ENCODE measurements at places on chromosomes 3 and 15.

DNA sequence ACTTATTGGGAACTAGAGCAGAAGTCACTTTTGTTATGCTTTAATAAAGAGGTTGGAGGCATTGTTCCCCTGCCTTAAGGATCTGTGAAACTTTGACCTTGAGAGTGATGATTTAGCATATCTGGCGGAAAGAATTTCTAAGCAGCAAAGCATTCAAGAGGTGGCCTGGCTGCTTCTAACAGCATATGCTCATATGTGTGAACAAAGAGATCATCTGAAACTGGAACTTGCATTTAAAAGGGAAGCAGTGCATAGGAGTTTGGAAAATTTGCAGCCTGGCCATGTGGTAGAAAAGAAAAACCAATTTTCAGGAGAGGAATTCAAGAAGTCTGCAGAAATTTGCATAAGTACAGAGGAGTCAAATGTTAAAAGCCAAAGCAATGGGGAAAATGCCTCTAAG is 56.4 kb upstream of the GOLIM4 start:
- H3K27ac ChIP-seq = no peak overlapping the region
- H3K4me1 ChIP-seq = no peaks in the 10 kb centered on the region
- no peak for DNase-seq
- no peaks in the 10 kb centered on the region for H3K27me3 ChIP-seq

DNA sequence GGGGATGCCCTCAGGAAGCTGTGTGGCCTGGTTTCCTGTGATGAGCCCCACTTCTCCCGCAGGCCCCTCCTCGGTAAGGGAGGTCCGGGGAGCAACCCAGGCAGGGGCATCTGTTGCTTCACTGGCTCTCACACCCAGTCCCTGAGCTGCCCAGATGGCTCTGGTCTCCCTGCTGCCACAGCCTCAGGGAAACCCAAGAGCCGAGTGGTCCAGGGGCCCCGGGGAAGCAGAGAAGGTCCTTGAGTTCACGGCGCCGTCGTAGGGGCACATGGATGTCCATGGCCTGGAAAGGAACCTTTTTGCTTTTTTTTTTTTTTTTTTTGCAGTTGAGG is 13.3 kb upstream of the LRRC15 start:
- no peak overlapping the region for H3K4me3 ChIP-seq
- no peaks in the 10 kb centered on the region for H3K36me3 ChIP-seq
- no peaks in the 10 kb centered on the region for H3K4me1 ChIP-seq
- no peak for DNase-seq
- no peak overlapping the region for H3K27ac ChIP-seq

DNA sequence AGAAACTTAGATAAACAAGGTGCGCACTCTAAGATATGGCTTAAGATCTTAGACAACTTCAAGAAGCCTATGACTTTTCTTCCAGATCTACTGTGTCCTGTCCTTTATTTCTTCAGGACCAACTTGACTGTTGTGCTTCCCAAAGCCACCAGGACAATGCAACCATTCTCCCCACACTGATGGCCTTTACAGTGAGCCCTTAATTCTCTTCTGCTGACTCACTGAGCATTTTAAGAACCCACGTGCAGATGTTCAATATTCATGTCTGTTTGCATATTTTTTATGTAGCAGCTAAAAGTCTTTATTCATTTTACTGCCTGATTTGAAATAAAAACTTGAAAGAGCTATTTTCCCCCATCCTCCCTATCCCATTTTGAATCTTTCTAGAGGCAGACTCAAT is 103.3 kb upstream of the SLC2A2 start:
- no peak overlapping the region for H3K27ac ChIP-seq
- H3K27me3 ChIP-seq = no peaks in the 10 kb centered on the region
- H3K36me3 ChIP-seq = no peaks in the 10 kb centered on the region
- peaks cover 14% of the 10 kb centered on the region for H3K4me1 ChIP-seq
- no peak for DNase-seq

DNA sequence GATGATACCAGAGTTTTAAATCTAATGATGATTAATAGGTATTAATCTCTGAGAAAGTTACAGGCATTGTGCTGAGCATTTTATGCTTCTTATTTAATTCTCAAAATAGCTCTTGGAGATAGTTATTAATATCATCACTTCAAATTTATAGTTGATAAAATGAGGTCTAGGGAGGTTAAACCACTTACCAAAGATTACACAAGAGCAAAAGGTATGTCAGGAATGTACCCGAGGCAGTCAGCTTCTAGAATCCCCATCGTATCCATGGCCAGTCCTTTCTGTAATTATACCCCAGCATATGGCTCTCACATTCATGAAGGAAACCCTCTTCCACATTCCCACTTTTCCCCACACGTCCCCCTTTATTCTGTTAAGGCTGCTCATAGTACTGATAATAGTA is 421.3 kb downstream of the PYDC2 start:
- H3K4me3 ChIP-seq = no peak overlapping the region
- no peaks in the 10 kb centered on the region for H3K27me3 ChIP-seq
- H3K4me1 ChIP-seq = no peaks in the 10 kb centered on the region
- H3K27ac ChIP-seq = no peak overlapping the region
- no peak for DNase-seq

DNA sequence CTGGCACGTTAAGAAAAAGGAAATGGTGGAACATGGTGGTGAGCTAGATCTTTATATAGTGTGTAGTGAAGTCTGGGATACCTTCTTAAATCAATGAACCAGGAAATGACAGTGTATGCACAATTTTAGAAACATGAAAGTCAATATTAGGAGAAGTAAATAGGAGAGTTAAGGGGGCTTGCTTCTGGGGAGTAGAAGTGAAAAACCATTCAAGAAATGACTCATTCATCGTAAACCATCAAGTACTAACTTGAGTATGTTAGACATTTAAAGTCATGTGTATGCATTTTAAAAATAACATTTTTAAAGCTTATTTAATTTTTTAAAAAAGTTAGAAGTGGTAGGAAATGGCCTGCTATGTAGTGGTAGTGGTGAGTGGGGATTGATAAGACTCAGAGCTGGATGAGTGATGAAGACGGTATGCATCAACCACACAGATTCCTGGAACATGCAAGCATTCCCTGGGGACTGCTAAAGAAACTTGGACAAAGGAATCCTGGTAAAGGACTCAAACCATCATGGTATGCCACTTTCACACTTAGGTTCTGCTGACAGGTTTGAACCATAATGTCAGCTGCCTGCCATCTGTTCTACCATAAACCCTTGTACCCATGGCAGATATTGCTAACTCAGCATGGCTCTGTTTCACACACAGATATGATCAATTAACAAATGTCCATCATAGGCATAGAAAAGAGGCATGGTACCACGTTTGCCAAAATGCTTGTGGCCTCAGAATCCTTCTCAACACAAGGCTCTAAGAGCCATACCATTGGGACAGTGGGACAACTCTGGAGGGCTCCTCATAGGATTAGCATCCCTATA is 28.9 kb upstream of the MITF start:
- H3K36me3 ChIP-seq = no peaks in the 10 kb centered on the region
- no peak overlapping the region for H3K27ac ChIP-seq
- no peak for DNase-seq
- H3K27me3 ChIP-seq = no peaks in the 10 kb centered on the region

DNA sequence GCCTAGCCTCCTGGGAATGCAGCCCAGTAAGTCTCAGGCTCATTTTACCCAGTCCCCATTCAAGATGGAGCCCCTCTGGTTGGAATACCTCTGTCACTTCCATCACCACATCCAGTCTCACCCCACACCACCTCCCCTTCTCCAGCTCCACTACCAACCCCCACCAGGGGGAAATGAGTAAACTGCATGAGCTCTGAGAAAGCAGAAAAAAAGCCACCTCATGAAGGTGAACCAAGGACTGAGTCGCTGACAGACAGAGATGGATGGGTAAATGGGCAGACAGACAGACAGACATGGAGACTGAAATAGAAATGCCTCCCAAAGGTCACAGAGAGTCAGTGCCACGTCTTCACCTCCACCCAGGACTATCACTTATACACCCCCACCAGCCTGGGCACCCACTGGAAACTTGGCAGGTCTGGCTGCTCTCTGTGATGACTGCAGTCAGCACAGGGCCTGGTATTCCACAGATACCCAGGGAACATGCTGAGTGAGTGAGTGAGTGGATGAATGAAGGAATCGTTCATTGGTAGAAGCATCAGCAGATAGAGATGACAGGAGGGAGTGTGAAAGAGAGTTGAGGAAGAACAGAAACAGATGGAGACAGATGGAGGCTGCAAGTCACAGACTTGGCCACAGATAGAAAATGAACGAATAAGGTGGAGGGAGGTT is 4.9 kb upstream of the LOXL1 start:
- H3K4me3 ChIP-seq = no peak overlapping the region
- DNase-seq = no peak
- no peaks in the 10 kb centered on the region for H3K27me3 ChIP-seq
- peaks cover 16% of the 10 kb centered on the region for H3K4me1 ChIP-seq

DNA sequence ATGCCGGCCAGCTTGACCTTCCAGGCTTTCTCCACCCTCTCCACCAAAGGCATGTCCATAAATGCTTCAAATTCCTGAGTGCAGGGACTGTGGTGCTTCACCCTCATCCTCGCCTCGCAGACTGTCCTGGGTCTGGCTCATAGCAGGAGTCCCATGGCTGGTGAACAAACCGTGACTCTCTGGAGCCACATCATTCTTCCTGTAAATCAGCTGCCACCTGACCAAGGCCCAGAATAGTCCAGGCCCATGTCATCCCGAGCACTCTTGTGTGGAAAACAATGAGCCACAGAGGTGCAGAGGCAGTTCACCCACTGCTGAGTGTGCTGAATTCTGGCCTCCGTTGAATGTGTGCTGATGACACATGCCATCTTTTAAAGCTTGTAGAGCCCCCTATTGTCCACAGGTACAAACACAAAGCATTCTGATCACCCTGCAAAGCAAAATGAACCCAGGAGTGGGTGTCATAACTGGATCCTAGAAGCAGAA is 68.6 kb downstream of the ABHD5 start:
- H3K4me3 ChIP-seq = no peak overlapping the region
- no peaks in the 10 kb centered on the region for H3K36me3 ChIP-seq
- no peak for DNase-seq
- H3K27me3 ChIP-seq = no peaks in the 10 kb centered on the region
- H3K4me1 ChIP-seq = peaks cover 19% of the 10 kb centered on the region
- H3K27ac ChIP-seq = peak overlapping the region; percentile 55
